Mesangial cell (primary cell): ENCODE measurements at places on chromosomes 1 and 21. TPM values are rescaled to one million over a fixed set of nuclear protein-coding genes. Genes with fewer than 3 reads are reported as not detected.

Gene LHX8
- total RNA-seq, result not detected in 2 replicates

Gene IGSF9
- total RNA-seq, result 0.16 and 0.76 TPM in 2 replicates

Gene LCE1D
- not detected in 2 replicates for total RNA-seq

Gene FCRL2
- not detected in 2 replicates for total RNA-seq

Gene SVBP
- total RNA-seq, result 14.5 and 15.3 TPM in 2 replicates

Gene OR2T29
- total RNA-seq, result not detected in 2 replicates

Gene C1orf141
- not detected in 2 replicates for total RNA-seq

Gene ZNF692
- 20.3 and 23.6 TPM in 2 replicates for total RNA-seq

Gene ZNF362
- total RNA-seq, result 27.2 and 41.5 TPM in 2 replicates

Gene OR2G6
- not detected in 2 replicates for total RNA-seq

Gene S100A7A
- total RNA-seq, result not detected in 2 replicates

Gene EXTL1
- 0.65 and 2.3 TPM in 2 replicates for total RNA-seq

Gene ARMH1
- total RNA-seq, result 1.4 TPM in 1 of 2 replicates, not detected in the other

Gene LORICRIN
- total RNA-seq, result not detected in 2 replicates

Gene KRTAP10-9
- not detected in 2 replicates for total RNA-seq

Gene ZNF683
- total RNA-seq, result not detected in 2 replicates

Gene TAS1R1
- total RNA-seq, result not detected in 2 replicates

Gene CDCP2
- not detected in 2 replicates for total RNA-seq

Gene TSACC
- total RNA-seq, result 0.76 TPM in 1 of 2 replicates, not detected in the other

Gene OR2W3
- 1.1 and 4.2 TPM in 2 replicates for total RNA-seq

Gene TSSK3
- 0.16 and 1.3 TPM in 2 replicates for total RNA-seq

Gene GSTM5
- 1.8 TPM in 1 of 2 replicates, not detected in the other for total RNA-seq
